ENCODE measurements at places on chromosomes 11 and 22. TPM values are rescaled to one million over a fixed set of nuclear protein-coding genes. Genes with fewer than 3 reads are reported as not detected.

- no peaks in the 10 kb centered on the region for H3K4me1 ChIP-seq
- no peak overlapping the region for H3K4me3 ChIP-seq
- H3K27ac ChIP-seq, result no peak overlapping the region
- no peaks in the 10 kb centered on the region for H3K27me3 ChIP-seq
Measured at GRCh38 chr22:48369789-48370507, 1457.7 kb downstream of the BRD1 start.

The MAP4K2 gene
- total RNA-seq, result 72.1 TPM

DNA sequence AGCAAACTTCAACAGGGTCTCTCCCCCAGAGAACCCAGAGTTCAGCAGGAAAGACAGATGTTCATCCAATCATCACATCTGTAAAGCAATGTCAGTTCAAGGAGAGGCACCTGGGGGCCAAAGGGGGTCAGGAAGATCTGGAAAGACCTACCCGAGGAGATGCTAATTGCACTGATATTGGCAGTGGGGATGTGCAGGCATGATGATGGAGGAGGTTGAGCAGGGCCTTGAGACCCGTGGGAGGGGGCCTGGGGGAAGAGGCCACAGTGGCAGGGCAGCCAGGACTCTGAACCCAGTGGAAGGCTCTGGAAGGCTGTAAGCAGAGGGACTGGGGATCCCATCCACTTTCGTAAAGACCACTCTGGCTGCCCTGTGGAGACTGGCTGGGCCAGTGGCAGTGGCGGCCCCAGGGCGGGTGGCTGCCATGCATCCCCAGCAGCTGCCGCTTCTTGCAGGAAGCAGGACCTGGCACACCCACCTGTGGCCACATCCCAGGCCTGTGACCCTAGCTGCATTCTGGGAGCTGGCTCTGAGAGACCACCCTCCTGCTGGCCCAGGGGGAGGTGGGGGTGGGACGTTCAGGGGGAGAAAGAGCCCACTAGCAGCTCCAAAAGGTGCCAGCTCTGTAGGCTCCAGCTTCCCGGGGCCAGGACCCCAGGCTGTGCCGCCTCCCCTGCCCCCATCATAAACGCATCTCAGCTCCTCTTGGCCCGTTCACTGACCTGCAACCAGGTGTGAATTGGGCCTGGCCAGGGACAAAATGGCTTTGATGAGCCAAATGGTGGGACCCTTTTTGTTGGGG lies 59.9 kb upstream of the FGF3 start:
- no peak for DNase-seq
- no peaks in the 10 kb centered on the region for H3K27me3 ChIP-seq
- H3K4me3 ChIP-seq, result no peak overlapping the region
- no peaks in the 10 kb centered on the region for H3K36me3 ChIP-seq

DNA sequence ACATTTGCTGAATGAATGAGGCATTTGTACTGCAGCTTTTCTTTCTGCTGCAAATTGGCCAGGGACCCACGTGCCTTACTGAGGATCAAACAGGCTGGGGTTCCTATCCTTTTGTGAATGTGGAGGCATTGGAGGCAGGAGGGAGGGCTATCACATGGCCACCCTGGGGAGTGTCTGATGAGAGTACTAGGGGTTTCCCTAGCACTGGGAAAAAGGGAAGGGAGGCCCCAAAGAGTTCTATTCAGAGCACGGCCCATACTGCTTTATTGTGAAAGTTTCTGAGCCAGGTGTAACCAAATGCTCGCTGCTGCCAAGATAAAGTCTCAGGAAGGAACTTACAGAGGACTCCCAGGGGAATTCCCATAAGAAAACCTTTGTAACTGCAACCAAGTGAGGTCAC lies 78.4 kb upstream of the ANO1 start:
- no peak overlapping the region for H3K27ac ChIP-seq
- H3K4me3 ChIP-seq, result no peak overlapping the region
- no peaks in the 10 kb centered on the region for H3K36me3 ChIP-seq
- H3K4me1 ChIP-seq, result peaks cover 19% of the 10 kb centered on the region
- DNase-seq, result no peak

DNA sequence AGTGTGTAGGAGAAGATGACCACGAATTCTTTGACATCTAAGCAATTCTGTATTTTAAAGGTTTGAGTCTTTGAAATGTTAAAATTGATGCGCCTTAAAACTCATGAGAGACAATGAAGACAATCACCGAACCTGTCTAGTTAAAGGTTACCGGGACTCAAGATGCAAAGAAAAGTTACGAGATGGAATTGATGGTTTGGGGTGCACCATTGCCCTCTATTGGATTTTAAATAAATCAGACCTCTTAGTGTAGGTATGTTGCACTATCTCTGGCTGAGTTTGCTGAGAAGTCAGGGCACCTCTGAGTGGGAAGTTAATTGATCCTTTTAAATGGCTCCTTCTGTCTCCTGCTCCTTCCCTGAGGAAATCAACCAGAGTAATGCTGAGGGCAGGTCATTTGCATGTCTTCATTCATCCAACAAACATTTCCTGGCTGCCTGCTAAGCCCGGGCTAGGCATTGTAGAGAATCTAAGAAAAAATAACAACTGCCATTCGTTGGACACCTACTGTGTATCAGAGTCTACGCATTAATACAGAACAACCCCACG lies 19.4 kb upstream of the TMA7B start:
- peak overlapping the region; percentile 23 for H3K4me3 ChIP-seq
- DNase-seq, result no peak
- peaks cover 45% of the 10 kb centered on the region for H3K36me3 ChIP-seq
- no peaks in the 10 kb centered on the region for H3K27me3 ChIP-seq

The GRAMD1B gene
- total RNA-seq, result 166 TPM

The PELI3 gene
- 14.6 TPM for total RNA-seq

All from activated T-helper 2 cell treated with anti-CD3 and anti-CD28 coated beads, Interferon-gamma antibody, Interleukin-2, Interleukin-4, amounts not matched to agents 10 μg/mL and 5 μg/mL and 100 μg/mL, durations not matched to agents 14 hours and 24 hours and 36 hours (primary cell).